ENCODE measurements at places on chromosomes 13 and 19.
A peak's percentile ranks its signal among the peaks of the same experiment; 100 is the strongest.

- DNase-seq, result no peak
Measured at GRCh38 chr13:42348576-42348975, 76.6 kb downstream of the AKAP11 start.

GRCh38 chr19:34881982-34882381 is 44.7 kb upstream of the ZNF30 start:
- no peak for DNase-seq

DNA sequence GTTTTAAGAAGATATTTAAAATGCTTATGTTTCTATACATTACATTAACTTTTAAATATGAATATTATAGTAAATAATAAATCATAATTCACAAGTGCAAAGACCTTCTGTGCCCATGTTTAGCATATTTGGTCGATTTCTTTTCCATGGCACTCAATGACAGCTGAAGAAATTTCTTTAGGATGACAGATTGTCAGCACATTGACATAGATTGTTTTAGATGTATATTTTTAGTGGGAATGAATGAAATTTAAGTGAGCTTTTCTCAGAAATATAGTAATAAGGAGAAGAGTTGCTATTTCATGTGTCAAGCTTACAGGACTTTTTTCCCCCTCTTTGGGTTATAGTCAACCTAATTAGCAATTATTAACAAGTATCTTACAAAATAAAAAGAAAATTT is 256.5 kb downstream of the SHISA2 start:
- no peak for DNase-seq

DNA sequence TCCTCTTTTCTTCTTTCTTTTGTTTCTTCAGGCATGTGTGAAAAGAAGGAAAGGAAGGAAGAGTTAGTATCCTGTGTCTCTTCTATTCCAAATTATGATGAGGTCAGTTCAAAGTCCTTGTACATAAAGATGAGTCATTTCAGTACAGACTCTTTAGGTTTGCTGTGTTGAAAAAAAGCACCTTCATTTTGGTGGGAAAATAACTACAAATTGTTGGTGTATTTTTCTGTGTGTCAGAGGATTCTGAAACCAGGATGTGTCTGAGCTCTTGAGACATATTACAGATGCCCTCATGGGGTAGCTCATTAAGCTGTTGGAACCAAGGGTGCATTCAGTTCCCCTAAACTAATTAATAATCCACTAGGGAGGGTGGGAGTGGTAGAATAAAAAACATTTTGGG is 5.8 kb upstream of the HSPH1 start:
- DNase-seq, result no peak

DNA sequence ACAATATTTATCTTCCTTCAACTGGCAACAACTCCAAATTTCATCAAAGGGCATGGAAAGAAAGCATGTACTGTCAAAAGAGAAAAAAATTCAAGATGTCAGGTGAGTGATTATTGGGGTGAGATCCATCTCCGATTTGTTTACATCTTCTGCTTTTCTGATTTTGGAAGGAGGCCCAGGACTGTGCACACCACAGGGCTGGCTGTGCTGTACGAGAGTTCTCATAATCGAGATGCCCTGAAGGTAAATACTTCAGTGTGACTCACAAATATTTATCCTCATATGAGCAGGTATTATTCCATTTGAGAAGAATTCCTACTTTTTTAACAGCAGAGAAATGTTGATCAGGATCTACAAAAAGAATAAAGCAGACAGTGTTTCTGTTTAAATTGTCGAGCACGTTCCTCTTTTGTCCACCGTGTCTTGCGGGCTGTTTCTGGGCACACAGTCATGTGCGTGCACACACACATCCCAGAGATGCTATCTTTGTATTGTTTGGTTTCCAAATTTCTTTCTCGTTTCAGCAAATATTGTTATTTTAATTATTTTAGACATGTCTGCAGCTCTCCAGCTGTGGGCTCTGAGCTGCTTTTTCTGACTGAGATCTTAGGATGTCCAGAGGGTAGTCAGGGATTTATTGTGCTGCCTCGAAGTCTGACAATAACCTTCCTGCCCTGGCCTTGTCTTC is 103.8 kb downstream of the KL start:
- no peak for DNase-seq

- DNase-seq, result peak; percentile 57
Measured at GRCh38 chr19:41753936-41754529, 1.3 kb upstream of the CEACAM6 start.

DNA sequence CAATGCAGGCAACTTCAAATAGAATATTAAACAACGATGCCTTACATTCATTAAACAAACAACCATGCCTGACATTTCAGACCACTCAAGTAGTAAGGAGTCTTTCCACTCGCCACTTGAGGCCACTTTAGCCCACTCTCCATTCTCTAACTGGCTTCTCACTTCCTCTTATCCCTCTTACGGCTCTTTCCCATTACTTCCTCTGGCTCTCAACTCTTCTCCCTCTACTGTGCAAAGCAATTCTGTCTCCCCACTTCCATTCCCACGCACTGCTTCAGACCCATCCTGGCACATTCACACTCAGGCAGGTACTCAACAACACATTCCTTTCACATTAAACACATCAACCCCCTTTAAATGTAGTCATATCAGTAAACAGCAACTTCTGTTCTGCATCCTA is 229.8 kb upstream of the IPO5 start:
- no peak for DNase-seq

DNA sequence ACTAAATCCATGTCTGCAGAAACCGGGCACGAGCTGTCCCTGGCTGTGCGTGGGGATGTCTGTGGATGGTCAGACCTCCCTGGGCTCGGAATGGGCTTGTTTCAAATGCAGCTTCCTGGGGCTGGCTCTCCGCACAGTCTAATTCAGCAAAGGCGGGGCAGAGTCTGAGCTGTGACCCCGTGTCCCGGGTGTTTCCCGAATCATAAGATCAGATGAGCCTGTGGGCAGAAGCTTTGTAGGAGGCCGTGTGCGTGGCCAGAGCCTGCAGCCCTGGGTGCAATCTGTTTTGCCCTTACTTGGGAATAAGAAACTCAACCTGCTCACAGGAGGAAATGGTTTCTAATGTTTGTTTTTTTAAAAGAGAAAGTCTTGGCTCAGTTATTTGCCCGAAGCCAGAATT is 13.9 kb upstream of the GNA11 start:
- no peak for DNase-seq

DNA sequence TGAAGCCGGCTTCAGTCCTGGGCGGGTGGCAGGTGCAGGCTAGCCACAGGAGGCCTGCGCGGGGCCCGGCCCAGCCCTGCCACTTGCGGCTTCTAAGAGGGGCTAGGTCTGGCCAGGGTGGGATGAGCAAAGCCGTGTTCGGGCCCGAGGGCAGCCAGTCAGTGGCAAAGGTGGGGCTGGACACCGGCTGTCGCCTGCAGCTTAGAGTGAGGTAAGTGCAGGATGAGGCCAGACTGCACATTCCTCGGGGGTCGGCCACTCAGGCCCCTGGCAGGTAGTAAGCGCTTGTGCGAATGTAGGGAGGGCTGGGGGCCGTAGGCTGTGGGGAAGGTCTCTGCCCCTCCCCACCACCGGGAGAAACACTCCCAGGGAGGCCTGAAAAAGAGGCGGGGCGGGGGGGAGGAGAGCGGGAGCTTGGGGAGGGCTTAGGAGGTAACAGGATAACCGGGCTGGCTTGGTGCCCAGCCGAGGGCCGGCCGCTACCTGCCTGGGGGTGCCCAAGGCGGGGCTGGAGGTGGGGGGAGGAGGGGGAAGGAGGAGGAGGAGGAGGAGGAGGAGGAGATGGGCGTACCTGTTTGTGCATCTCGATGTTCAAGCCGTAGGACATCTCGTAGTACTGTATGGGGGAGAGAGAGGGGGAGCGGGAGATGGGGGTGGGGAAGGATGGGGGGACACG is 6.4 kb downstream of the TLE5 start:
- DNase-seq, result peak; percentile 77

DNA sequence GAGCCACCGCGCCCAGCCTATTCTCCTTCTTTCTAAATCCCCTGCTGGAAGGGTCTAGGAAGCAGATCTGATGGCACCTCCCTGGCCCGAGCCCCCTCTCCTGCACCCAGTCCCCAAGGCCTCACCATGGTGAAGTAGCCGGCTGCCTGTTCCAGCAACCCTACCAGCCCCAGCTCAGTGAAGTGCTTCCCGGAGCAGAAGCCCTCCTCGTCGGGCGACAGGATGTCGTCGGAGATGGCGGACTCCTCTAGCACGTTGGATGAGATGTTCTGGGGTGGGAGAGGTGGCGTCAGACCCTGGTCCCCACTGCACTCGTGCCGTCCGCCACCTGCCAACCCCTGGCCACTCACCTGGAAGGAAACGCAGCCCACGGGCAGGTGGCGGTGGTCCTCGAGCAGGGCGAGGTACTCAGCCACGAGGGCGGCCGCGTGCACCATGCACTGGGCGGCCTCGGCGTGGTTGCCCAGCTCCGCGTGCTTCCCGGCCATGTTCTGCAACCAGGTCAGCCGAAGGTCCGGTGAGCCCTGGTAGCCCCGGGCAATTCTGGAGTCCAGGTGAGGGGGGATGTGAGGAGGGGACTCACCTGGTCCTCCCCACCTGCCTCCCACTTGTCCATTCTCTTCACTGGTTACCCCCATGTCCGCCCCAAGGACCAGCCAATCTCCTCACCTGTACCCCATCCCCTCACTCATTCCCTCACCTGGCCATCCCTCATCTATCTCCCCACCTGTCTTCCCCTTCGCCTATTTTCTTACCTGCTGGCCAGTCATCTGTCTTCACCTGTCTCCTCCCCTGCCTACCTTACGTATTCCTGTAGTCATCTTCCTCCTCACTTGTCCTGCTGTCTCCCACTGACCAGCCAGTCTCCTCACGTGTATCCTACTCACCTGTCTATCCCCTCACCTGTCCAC is 11.5 kb upstream of the KANK2 start:
- no peak for DNase-seq

DNA sequence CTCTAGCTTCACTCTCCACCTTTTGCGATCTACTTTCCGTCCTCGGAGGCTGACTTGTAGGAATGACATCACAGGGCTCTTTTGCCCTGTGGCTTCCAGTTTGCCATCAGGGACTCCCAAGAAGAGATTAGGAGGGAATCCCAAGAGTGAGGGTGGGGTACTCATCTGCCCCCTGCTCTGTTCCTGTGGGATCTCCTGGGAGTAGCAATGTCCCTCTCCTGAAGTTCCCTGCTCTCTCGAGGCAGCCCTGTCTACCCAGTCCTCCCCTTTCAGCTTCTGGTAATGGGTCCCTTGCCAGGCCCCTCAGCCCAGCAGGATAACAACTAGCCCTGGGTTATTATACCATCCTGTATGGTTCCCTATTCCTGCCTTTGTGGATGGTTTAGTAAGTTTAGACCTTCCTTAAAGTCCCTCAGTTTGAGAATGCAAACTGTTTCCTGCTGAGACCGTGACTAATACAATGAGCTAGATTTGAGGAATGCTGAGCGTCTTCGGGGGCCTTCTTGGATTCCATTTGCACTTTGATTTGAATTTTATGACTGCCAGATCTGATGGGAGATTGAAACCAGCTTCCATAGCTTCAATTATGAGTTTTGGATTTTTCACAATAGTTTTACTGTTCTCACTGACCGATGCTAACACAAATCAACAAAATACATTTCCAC is 73.7 kb upstream of the IPO5 start:
- DNase-seq, result no peak

DNA sequence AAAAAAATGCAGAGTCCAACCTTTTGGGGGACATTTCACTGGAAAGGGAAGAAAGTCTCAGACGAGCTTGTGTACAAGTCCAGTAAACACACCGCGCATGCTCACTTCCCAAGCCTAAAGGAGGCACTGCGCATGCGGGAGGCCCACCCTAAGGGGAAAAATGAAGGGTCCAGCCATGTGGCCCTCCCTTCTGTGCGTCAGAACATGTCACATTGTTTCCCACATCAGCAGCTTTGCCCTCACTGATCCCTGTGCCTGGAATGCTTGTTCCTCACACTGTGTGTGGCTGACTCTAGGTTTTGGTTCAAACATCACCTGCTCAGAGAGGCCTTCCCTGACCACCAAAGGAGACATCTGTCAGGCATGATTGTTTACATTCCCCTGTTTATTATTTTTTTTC is 4.4 kb downstream of the ELSPBP1 start:
- no peak for DNase-seq

DNA sequence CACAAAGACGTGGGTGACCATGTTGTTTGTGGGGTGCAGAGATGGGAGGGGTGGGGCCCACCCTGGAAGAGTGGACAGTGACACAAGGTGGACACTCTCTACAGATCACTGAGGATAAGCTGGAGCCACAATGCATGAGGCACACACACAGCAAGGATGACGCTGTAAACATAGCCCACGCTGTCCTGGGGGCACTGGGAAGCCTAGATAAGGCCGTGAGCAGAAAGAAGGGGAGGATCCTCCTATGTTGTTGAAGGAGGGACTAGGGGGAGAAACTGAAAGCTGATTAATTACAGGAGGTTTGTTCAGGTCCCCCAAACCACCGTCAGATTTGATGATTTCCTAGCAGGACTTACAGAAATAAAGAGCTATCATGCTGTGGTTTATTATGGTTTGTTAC is 5.6 kb downstream of the KLK2 start:
- no peak for DNase-seq

DNA sequence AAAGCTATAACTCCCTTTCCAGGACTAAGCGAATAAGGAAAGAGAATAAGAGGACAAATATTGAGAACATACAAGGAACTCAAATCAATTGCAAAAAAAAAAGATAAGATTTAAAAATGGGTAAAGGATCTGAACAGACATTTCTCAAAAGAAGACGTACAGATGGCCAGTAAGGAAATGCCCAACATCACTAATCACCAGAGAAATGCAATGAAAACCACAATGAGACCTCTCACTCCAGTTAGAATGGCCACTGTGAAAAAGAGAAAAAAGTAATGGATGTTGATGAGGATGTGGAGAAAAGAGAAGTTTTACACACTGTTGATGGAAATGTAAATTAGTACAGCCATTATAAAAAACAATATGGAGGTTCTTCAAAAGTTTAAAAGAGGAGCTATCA is 63.8 kb downstream of the VWA8 start:
- no peak for DNase-seq

GRCh38 chr13:97311956-97312355 is 89.8 kb downstream of the MBNL2 start:
- no peak for DNase-seq
